Type B pancreatic cell (in vitro differentiated cells): ENCODE measurements at places on chromosomes 3 and 15. TPM values are rescaled to one million over a fixed set of nuclear protein-coding genes. Genes with fewer than 3 reads are reported as not detected.

- H3K4me1 ChIP-seq = peaks cover 29% of the 10 kb centered on the region
- DNase-seq = no peak
These were observed 1.0 kb upstream of the ATP2C1 start for GRCh38 chr3:130892759-130893375.

- no peaks in the 10 kb centered on the region for H3K4me1 ChIP-seq
- DNase-seq = no peak
- H3K4me3 ChIP-seq = no peak overlapping the region
- H3K36me3 ChIP-seq = no peaks in the 10 kb centered on the region
- H3K27ac ChIP-seq = no peak overlapping the region
- no peaks in the 10 kb centered on the region for H3K27me3 ChIP-seq
These were observed 291.1 kb upstream of the PDZRN3 start for GRCh38 chr3:73915886-73916285.

DNA sequence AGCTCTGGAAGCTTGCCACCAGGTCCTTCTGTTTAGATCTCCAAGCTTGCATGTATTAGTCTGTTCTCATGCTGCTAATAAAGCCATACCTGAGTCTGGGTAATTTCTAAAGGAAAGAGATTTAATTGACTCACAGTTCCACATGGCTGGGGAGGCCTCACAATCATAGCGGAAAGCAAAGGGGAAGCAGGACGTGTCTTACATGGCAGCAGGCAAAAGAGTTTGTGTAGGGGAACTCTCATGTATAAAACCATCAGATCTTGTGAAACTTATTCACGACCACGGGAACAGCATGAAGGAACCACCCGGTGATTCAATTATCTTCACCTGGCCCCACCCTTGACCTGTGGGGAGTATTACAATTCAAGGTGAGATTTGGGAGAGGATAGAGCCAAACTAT, 147.0 kb upstream of the PROK2 start:
- H3K27ac ChIP-seq = no peak overlapping the region
- peaks cover 15% of the 10 kb centered on the region for H3K27me3 ChIP-seq
- no peaks in the 10 kb centered on the region for H3K36me3 ChIP-seq
- no peak for DNase-seq

GRCh38 chr15:98725874-98726273, 77.5 kb downstream of the IGF1R start:
- no peak overlapping the region for H3K4me3 ChIP-seq
- DNase-seq = no peak
- no peaks in the 10 kb centered on the region for H3K36me3 ChIP-seq
- peak overlapping the region; percentile 98 for H3K27ac ChIP-seq
- H3K4me1 ChIP-seq = peaks cover 80% of the 10 kb centered on the region

DNA sequence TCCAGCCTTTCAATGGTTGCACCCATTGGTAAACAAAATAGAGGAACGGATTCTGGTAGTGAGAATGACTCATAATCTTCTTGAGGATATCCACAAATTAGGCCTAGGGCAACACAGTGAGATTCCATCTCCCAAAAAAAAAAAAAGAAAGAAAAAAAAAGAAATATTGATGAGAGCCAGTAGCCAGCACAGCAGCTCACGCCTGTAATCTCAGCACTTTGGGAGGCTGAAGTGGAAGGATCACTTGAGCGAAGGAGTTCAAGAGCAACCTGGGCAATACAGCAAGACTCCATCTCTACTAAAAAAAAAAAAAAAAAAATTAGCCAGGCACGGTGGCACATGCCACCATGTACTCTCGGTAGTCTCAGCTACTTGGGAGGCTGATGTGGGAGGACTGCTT, 51.9 kb downstream of the DENND4A start:
- no peak overlapping the region for H3K27ac ChIP-seq
- H3K4me1 ChIP-seq = peaks cover 7% of the 10 kb centered on the region
- no peak for DNase-seq
- H3K27me3 ChIP-seq = no peaks in the 10 kb centered on the region
- peaks cover 4% of the 10 kb centered on the region for H3K36me3 ChIP-seq

The IQCF6 gene
- not detected in 2 replicates for total RNA-seq

DNA sequence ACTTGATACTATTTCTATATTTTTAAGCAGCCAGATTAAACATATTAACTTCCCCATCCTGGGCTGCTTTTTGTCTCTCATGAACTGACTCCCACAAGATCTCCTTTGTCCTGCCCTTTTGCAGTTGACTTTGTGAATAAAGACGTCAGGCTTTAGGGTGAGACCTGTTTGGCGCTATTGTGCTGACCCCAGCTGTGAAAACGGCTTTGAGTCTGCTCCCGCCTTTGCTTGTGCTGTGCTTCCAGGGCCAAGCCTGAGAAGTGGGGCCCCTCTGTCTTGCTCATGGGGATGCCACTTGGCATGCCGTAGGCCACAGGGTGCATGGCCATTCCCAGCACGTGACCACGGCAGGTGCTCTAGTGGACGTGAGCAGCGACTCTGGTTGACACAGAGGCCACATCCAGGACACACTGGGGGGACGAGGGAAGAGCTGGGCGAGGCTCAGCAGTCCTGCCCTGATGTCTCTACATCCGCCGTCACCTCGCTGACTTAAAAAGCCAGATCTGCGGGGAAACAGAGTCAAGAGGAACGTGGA, 268.9 kb upstream of the LYSMD4 start:
- no peak overlapping the region for H3K27ac ChIP-seq
- no peak for DNase-seq
- peaks cover 9% of the 10 kb centered on the region for H3K36me3 ChIP-seq
- H3K27me3 ChIP-seq = peaks cover 4% of the 10 kb centered on the region

GRCh38 chr3:196398782-196399181, 33.4 kb downstream of the UBXN7 start:
- no peak overlapping the region for H3K4me3 ChIP-seq
- H3K4me1 ChIP-seq = peaks cover 4% of the 10 kb centered on the region
- H3K36me3 ChIP-seq = peaks cover 33% of the 10 kb centered on the region
- H3K27me3 ChIP-seq = no peaks in the 10 kb centered on the region

GRCh38 chr3:182912474-182912873, 67.9 kb downstream of the DCUN1D1 start:
- no peaks in the 10 kb centered on the region for H3K4me1 ChIP-seq
- peaks cover 10% of the 10 kb centered on the region for H3K36me3 ChIP-seq

DNA sequence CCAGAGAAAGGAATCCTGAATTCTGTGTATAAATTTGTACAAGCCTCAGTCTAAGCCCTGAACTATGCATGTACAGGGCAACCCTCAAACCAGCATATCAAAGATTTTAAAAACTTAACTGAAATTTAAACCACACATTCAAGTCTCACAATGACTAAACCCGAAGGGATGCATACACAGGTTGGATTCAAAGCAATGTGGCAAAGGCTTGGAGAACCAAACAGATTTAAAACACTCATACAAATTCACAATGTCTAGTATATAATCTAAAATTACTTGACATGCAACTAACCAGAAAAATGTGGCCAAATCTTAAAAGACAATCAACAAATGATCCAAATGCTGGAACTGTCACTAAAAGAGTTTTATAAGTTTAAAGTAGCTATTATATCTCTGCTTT, 36.4 kb downstream of the CEP152 start:
- no peak overlapping the region for H3K27ac ChIP-seq
- no peak overlapping the region for H3K4me3 ChIP-seq
- no peak for DNase-seq
- H3K36me3 ChIP-seq = peaks cover 10% of the 10 kb centered on the region
- H3K4me1 ChIP-seq = no peaks in the 10 kb centered on the region

DNA sequence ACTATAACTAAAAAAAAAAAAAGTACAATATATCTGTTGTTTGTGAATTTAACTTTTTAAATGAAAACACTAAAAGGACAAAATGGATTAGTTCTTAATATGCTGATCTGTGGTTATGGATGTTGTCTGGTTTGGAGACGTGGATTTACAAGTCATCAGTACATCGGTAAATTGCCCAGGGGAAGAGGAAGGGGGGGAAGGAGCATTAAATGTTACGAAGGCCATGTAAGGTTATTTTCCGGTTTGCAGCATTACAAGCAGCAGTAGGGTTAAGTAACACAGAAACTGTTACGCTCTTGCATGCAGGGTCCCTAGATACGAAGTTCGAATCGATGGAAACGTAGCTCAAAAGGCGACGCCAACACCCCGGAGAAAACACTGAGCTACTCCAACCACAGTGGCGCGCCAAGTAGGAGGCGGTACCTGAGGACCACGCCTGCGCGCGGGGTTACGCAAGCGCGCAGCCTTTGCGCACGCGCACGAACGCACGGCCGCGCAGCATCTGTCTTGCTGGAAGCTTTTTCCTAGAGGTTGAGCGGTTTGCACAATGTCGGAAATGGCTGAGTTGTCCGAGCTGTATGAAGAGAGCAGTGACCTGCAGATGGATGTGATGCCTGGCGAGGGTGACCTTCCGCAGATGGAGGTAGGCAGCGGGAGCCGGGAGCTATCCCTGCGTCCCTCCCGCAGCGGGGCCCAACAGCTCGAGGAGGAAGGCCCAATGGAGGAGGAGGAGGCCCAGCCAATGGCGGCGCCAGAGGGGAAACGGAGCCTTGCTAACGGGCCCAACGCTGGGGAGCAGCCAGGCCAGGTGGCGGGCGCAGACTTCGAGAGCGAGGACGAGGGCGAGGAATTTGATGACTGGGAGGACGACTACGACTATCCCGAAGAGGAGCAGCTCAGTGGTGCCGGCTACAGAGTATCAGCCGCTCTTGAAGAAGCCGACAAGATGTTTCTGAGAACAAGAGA, at the start of gene EID1:
Gene EID1 (plus strand): TSS at position 505 of the 966 bp plus-strand sequence. CDS start 43 bp downstream, at position 548.
- peaks cover 11% of the 10 kb centered on the region for H3K27me3 ChIP-seq
- peaks cover 10% of the 10 kb centered on the region for H3K36me3 ChIP-seq
- H3K27ac ChIP-seq = peak within 1 kb of the TSS; percentile 98
- DNase-seq = peak; percentile 92
